ENCODE measurements at places on chromosomes 7 and 10.

DNA sequence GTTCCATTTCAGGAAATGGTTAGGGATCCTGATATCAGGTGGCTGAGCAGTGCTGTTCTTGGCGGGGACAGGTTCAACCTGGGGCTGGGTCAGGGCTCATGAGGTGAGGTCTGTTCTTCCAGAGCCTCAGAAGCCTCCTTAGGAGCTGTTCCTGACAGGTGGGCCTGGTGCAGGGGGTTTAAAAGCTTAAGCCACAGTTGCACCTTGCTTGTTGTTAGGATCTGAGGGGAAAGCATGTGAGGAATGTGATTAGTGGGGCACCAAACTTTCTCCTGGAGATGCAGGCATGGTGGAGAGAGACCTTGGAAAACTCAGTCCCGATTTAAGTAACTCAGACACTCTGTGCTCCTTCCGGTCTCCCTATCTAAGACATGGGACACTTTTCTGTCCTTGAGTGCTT lies 18.7 kb upstream of the CRHR2 start:
- DNase-seq: no peak

DNA sequence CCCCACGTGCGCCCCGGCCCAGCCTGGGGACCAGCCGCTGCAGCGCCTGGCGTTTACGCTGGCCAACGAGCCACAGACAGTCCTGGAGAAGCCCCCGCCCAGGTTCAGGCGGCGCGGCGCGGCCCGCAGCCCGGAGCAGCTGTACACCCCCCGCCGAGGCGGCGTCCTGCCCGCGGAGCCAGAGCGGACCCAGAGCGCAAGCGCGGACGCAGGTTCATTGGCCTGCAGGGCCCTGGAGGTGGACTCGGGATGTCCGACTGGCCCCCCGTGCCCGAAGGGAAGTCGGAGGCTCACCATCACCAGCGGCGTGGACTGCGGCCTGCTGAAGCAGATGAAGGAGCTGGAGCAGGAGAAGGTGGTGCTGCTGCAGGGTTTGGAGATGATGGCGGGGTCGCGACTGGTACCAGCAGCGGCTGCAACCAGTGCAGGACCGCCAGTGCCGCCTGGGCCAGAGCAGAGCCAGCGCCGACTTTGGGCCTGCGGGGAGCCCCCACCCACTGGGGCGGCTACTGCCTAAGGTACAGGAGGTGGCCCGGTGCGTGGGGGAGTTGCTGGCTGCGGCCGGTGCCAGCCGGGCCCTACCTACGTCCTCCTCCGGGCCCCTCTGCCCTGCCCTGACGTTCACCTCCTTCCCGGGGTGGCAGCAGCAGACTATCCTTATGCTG lies 72.0 kb upstream of the KCTD7 start:
- no peak for DNase-seq

GRCh38 chr7:153939654-153940053 lies 112.5 kb upstream of the DPP6 start:
- DNase-seq: no peak

DNA sequence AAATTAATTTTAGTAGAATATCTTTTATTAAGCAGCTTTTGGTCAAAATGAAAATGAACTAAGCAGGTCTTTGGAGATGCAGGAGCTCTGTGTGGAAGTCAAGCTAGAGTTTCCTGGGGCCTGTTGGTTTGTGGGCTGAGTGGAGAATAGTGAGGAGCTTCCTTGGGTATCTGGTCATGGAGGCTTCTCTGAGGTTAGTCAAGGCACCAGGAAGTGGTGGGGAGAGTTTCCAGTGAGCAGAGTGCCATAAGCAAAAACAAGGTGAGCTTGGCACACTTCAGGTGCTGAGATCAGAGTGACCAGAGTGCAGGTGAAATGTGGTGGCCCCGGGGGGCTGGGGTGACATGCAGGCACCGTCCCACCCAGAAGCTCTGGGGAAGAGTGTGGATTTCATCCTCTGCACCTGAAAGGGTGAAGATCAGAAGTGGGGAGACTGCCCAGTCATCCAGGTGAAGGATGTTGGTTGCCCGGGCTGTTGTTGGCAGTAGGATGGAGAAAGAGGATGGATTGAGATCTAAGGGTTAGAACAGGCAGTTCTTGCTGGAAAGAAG lies 77.4 kb downstream of the WDR37 start:
- no peak for DNase-seq

DNA sequence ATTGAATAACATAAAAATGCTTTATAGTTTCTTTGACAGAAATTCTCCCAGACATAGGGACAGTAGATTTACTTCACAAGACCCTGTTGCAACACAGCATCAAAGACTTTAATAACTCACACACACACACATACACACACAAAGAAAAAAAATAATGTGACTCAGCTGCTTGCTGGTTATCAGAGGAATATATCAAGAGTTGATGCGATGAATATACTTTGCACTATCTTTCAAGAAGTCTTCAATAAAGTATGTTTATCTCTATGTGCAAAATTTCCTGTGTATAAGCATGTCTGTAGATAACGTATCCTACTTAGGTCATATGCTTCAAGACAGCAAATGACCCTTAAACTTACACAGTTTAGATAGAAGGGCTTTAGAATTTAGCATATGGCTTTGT lies 243.1 kb downstream of the ARL4A start:
- DNase-seq: no peak

GRCh38 chr7:107951896-107952295 lies 51.1 kb downstream of the LAMB1 start:
- no peak for DNase-seq

GRCh38 chr10:75770626-75771081 lies 339.2 kb downstream of the LRMDA start:
- DNase-seq: no peak

DNA sequence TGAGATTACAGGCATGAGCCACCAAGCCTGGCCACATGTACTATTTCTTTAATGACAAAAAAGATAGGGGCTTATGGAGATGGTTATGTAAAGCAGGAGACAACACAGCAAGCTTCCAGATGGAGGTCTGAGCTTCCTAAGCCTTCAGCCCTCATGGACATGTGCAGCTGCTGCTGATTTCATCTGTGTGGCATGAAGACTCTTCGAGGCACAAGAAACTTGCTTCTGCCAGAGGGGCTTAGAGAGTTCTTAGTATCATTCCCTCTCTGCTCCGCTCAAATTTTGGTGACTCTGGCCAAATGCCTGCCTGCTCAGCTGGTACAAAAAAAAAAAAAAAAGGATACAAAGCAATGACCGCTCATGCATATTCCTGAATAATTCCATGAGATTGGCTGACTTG lies 552.5 kb downstream of the TYW1 start:
- no peak for DNase-seq

GRCh38 chr10:60521974-60522405 lies 132.3 kb upstream of the ANK3 start:
- DNase-seq: peak; percentile 19
